Activated naive CD8-positive, alpha-beta T cell treated with anti-CD3 and anti-CD28 coated beads, Interleukin-2, amount 10 ng/mL, durations not matched to agents 7 days and 5 days (primary cell): ENCODE measurements at places on chromosomes 12 and 14. TPM values are rescaled to one million over a fixed set of nuclear protein-coding genes. Genes with fewer than 3 reads are reported as not detected.

ACOT4 gene
- total RNA-seq: 1.9 TPM

ATP5MC2 gene
- total RNA-seq: 241 TPM

VWF gene
- total RNA-seq: 0.23 TPM

SLC35F4 gene
- not detected for total RNA-seq

EGLN3 gene
- total RNA-seq: 12.8 TPM

KRT71 gene
- not detected for total RNA-seq

POLE gene
- total RNA-seq: 168 TPM

RNF31 gene
- total RNA-seq: 153 TPM

CNOT2 gene
- total RNA-seq: 95.3 TPM

DPPA3 gene
- not detected for total RNA-seq

WNT5B gene
- total RNA-seq: not detected

PARPBP gene
- 20.5 TPM for total RNA-seq

ZNF410 gene
- 53.3 TPM for total RNA-seq
